AG04449 (cell line): ENCODE measurements at places on chromosomes 13 and 19.

DNA sequence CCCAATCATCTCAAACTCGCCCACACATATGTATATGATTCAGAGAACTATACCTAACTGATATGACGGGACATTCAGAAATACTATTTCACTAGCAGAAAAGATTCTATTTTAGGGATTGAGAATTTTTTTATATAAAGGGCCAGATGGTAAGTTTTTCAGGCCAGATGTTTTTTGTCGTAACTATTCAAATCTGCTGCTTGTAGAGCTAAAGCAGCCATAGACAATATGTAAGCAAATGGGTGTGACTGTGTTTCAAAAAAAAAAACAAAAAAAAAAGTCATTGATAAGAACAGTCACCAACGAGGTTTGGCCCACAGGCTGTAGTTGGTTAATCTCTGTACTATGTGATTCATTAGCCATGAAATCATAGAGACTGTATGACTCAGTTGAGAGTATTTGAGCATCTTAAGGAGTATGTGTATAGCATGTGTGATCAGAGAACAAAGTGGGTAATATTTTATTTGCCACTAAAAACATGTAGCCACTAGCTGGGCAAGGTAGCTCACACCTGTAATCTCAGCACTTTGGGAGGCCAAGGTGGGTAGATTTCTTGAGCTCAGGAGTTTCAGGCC lies 2724.7 kb downstream of the PCDH9 start:
- no peak for DNase-seq

GRCh38 chr19:56153507-56153906 lies 12.4 kb downstream of the ZNF444 start:
- DNase-seq = no peak

DNA sequence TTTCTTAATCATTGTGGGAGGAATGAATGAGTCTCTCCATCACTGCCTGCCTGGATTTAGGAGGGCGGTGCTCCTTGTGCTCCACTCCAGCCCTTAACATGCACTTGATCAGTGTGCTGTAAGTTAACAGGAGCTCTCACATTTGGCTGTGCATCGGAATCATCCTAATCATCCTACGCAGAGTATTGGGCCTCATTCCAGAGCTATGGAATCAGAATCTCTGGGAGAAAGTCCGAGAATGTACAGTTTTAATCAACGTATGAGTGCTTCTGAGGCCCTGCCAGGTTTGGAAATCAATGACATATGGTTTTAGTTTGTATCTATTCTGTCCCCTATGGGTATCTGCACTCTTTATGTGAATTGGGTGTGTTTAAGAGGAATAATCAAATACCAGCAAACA lies 34.9 kb upstream of the DCLK1 start:
- DNase-seq = no peak

- no peak for DNase-seq
These were observed 34.4 kb upstream of the FXYD3 start for GRCh38 chr19:35081201-35081600.

DNA sequence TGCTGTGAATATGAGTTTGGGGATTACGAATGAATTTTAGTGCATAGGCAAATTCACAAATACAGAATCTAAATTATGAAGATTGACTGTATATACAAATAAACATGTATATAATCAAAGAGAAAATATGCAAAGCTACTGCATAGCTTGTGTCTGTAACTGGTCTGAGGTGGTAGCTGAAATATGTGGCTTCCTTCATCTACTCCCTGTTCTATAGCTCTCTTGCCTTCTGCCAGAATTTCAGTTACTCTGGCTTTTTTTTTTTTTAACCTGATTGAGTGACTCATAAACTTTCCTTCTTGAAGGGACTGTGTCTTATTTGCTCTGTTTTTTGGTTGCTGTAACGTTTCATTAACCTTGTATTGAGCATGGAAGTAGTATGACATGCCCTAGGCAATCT lies 26.6 kb downstream of the DNAJC3 start:
- DNase-seq = no peak
